Body of pancreas (tissue), 4 donors: ENCODE measurements at places on chromosomes 4 and X. TPM values are rescaled to one million over a fixed set of nuclear protein-coding genes. Genes with fewer than 3 reads are reported as not detected.
A peak's percentile ranks its signal among the peaks of the same experiment; 100 is the strongest.

DNA sequence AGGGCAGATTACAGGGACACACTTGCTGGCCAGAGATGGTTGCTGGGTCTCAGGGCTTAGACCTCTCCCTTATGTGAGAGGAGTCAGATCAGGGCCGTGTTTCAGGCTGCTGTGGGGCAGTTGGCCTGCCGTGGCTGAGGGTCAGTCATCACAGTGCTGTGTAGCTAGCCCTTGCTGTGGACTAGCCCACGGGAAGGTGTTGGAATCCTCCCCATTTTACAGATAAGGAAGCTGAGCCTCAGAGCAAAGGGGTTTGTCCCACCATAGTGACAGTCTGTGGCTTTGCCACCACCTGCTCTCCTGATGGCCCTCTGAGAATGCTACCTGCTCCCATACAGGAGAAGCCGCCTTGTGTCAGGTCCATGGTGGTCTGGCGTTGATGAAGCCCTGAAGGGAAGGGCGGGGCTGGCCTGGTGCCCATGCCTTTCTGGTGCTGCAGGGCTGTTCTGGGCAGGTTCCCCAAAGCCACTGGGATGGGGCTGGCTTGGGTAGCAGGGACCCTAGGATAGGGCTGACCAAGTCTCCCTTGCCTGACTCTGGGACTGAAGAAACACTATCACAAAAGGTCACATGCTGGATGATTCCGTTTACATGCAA lies 2.4 kb upstream of the FAM53A start:
- no peaks in the 10 kb centered on the region for H3K27me3 ChIP-seq
- DNase-seq, result no peak
- H3K4me1 ChIP-seq, result peaks cover 20% of the 10 kb centered on the region
- H3K4me3 ChIP-seq, result no peak overlapping the region

DNA sequence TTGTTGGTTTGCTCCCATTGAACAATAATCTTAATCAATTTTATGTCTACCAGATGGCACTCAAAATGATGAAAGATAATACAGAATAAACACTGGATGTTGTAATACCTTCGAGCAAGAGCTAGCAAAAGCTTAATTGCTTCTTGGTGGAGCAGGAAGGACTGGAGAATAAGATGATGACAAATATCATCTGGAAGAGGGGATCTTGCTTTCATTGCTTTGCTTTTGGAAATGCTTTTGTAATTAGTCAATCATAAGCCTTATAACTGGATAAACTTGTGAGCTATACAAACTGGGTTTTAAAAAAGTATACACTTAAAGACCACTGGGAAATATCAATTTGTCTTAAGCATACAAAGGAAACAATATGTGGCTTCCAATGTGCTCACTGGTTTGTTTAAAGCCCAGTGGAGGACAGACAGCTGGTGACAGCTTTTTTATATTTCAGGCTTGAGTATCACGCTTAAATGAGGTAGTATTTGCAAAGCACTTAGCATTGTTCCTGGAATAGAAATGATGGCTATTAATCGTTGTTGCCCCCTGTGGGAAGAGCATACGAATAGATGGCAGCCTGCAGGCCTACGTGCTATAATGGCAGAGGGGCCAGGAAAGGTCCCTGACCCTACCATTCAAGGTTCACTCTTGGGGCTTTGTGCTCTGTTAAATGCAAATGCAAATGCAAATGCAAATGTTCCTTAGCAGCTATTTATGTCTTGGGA lies 61.2 kb downstream of the TMEM150C start:
- H3K27ac ChIP-seq, result no peak overlapping the region
- H3K27me3 ChIP-seq, result no peaks in the 10 kb centered on the region
- no peak overlapping the region for H3K4me3 ChIP-seq
- no peak for DNase-seq

- peaks cover 12% of the 10 kb centered on the region for H3K4me1 ChIP-seq
- H3K36me3 ChIP-seq, result no peaks in the 10 kb centered on the region
- no peak overlapping the region for H3K4me3 ChIP-seq
Measured at GRCh38 chr4:8181119-8181518, 18.0 kb upstream of the SH3TC1 start.

GRCh38 chr4:86523333-86523732 lies 70.8 kb upstream of the PTPN13 start:
- H3K27ac ChIP-seq, result no peak overlapping the region
- no peaks in the 10 kb centered on the region for H3K4me1 ChIP-seq
- no peak for DNase-seq
- H3K4me3 ChIP-seq, result no peak overlapping the region
- no peaks in the 10 kb centered on the region for H3K27me3 ChIP-seq

- H3K4me1 ChIP-seq, result no peaks in the 10 kb centered on the region
- no peak overlapping the region for H3K27ac ChIP-seq
- no peaks in the 10 kb centered on the region for H3K36me3 ChIP-seq
- DNase-seq, result no peak
- no peak overlapping the region for H3K4me3 ChIP-seq
Measured at GRCh38 chrX:120334603-120335002, 23.3 kb upstream of the TMEM255A start.

GRCh38 chr4:65007841-65008439 lies 598.7 kb upstream of the TECRL start:
- H3K27ac ChIP-seq, result no peak overlapping the region
- no peak overlapping the region for H3K4me3 ChIP-seq
- DNase-seq, result peak; percentile 15
- no peaks in the 10 kb centered on the region for H3K36me3 ChIP-seq

DNA sequence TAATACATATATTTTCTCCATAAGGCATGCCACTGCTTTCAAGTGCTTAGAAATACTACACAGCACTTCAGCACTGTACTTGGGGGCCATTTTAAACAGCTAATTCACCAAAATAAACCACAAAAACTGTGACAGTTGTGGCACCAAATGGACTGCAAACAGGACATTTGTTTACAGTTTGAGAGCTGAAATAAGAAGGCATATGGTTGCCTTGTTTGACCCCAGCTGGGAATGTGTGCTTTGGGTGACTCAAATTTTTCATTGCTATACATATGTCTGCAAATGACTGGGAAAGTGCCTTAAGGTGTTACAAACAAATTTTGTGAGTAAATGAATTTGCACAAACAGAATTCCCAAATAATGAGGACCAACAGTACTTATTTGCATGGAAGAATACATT lies 124.2 kb downstream of the BANK1 start:
- H3K4me3 ChIP-seq, result no peak overlapping the region
- DNase-seq, result no peak
- no peaks in the 10 kb centered on the region for H3K36me3 ChIP-seq
- no peaks in the 10 kb centered on the region for H3K27me3 ChIP-seq
- H3K27ac ChIP-seq, result no peak overlapping the region

GRCh38 chr4:41857226-41857641 lies 78.0 kb upstream of the TMEM33 start:
- H3K4me1 ChIP-seq, result no peaks in the 10 kb centered on the region
- DNase-seq, result no peak
- no peaks in the 10 kb centered on the region for H3K36me3 ChIP-seq
- H3K27me3 ChIP-seq, result no peaks in the 10 kb centered on the region

- no peak overlapping the region for H3K27ac ChIP-seq
- no peaks in the 10 kb centered on the region for H3K4me1 ChIP-seq
- no peak for DNase-seq
- no peak overlapping the region for H3K4me3 ChIP-seq
- H3K36me3 ChIP-seq, result no peaks in the 10 kb centered on the region
- H3K27me3 ChIP-seq, result no peaks in the 10 kb centered on the region
Measured at GRCh38 chr4:180189666-180190065, 2053.5 kb upstream of the TENM3 start.

GRCh38 chrX:153411988-153412574 lies 809 bp downstream of the ZFP92 start:
- H3K4me3 ChIP-seq, result no peak overlapping the region
- DNase-seq, result no peak
- peaks cover 8% of the 10 kb centered on the region for H3K4me1 ChIP-seq
- H3K27ac ChIP-seq, result no peak overlapping the region

- H3K27ac ChIP-seq, result no peak overlapping the region
- H3K27me3 ChIP-seq, result no peaks in the 10 kb centered on the region
- H3K36me3 ChIP-seq, result no peaks in the 10 kb centered on the region
- H3K4me3 ChIP-seq, result no peak overlapping the region
- peaks cover 18% of the 10 kb centered on the region for H3K4me1 ChIP-seq
Measured at GRCh38 chr4:128606173-128606572, 203.3 kb upstream of the JADE1 start.

DNA sequence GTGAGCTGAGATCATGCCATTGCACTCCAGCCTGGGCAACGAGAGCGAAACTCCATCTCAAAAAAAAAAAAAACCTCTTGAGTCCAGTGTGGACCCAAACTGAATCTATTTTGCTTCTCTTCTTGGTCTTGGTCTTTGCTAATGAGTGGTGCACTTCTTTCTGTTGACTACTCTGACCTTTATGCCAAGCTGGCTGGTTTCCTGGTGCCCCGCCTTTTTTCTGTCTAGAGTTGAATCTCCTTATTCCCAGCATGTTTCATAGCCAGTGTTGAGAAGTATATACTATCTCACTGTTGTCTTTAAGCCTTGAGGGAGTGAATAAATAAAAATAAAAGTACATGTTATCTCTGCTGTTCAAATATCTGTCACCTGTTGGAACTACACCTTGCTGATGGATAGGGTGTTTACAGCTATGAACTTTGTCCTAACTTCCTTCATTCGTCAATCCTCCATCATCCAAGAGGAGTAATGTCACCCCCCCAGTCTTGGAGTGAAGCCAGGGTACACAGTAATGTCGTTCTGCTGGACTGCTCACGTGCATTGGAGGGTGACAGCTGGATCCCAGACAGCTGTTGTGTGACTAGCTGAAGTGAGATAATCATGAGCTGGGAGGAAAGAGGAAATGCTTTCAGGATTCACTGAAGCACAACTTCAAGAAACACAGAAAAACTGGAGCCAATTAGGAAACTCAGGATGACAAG lies 99.3 kb upstream of the PRKG2 start:
- peaks cover 15% of the 10 kb centered on the region for H3K4me1 ChIP-seq
- no peaks in the 10 kb centered on the region for H3K36me3 ChIP-seq
- peak; percentile 87 for DNase-seq
- no peaks in the 10 kb centered on the region for H3K27me3 ChIP-seq
- peak overlapping the region; percentile 58 for H3K27ac ChIP-seq

DNA sequence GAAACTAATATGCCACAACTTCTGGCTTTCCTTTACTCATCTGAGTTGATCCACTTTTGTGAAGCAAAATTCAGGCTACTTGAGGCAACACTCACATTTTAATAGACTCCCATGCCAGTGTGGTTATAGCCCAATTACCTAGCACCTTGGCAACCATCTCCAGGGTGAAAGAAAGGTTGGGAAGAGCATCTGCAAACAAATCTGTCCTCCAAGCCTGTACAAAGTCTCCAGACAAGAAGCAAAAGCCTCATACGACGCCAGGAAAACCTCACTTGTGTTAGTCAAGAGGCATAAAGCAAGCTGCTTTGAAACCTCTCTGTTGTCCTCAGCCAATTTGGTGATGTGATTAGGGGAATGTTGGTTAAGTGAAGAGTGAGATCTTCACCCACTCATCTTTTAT lies 246.6 kb downstream of the THOC2 start:
- no peaks in the 10 kb centered on the region for H3K4me1 ChIP-seq
- H3K27ac ChIP-seq, result no peak overlapping the region
- H3K27me3 ChIP-seq, result no peaks in the 10 kb centered on the region
- DNase-seq, result no peak
- H3K36me3 ChIP-seq, result no peaks in the 10 kb centered on the region
- no peak overlapping the region for H3K4me3 ChIP-seq

DNA sequence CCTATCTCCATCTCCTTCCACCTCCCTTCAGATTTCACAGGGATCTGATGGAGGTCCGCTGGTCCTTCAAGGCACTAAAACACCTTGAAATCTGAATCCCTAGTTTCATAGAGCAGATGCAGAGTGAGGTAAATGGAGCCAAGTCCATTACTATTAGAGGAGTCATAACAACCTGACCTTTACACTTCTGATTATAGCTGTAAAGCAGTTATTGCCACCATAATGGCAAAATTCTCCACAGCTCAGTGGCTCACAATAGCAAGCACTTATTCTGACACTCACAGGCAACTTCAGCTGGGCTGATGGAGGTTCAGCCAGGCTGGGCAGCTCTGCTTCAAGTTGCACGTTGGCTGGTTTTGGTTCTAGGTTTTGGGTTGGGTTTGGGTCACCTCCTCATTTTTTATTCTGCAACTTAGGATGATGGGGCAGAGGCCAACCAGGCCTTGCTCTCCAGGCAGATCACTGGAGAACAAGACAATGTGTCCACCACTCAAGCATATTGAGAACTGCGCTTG lies 51.4 kb upstream of the LRAT start:
- H3K27me3 ChIP-seq, result no peaks in the 10 kb centered on the region
- DNase-seq, result no peak
- H3K4me1 ChIP-seq, result peaks cover 5% of the 10 kb centered on the region

- H3K36me3 ChIP-seq, result no peaks in the 10 kb centered on the region
- H3K4me3 ChIP-seq, result no peak overlapping the region
- H3K4me1 ChIP-seq, result no peaks in the 10 kb centered on the region
- DNase-seq, result no peak
- no peaks in the 10 kb centered on the region for H3K27me3 ChIP-seq
Measured at GRCh38 chr4:11622961-11623725, 194.4 kb upstream of the HS3ST1 start.

GRCh38 chrX:20863649-20864048 lies 510.6 kb upstream of the CNKSR2 start:
- no peaks in the 10 kb centered on the region for H3K36me3 ChIP-seq
- H3K27me3 ChIP-seq, result no peaks in the 10 kb centered on the region
- no peaks in the 10 kb centered on the region for H3K4me1 ChIP-seq
- no peak overlapping the region for H3K27ac ChIP-seq
- no peak for DNase-seq
- H3K4me3 ChIP-seq, result no peak overlapping the region

DNA sequence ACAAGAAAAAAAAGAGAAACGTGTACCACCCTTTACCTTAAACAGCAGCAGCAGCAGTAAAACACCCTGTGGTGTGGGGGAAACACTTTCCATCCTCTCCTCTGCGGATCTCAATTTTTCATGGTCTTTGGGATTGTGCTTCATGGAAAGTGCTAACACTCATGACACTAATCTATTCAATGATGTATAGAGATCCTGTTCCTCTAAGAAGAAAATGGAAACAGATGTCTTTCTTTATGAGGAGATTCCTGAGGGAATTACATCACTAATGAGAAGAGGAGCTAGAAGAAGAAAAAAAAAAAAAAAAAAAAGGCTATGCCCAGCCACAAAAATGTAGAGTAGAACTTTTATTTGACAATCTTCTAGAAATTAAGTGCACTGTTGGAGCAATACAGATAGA lies 62.9 kb upstream of the NDST3 start:
- no peaks in the 10 kb centered on the region for H3K4me1 ChIP-seq
- H3K27me3 ChIP-seq, result no peaks in the 10 kb centered on the region
- H3K27ac ChIP-seq, result no peak overlapping the region
- H3K36me3 ChIP-seq, result no peaks in the 10 kb centered on the region
- H3K4me3 ChIP-seq, result no peak overlapping the region

Gene SNX12
- total RNA-seq, result 20.0 TPM

Gene SORBS2
- total RNA-seq, result 210 TPM

Gene PNMA6A
- 2.1 TPM for total RNA-seq

Gene TLL1
- 3.4 TPM for total RNA-seq

Gene GAGE12H
- total RNA-seq, result not detected

Gene FRMD7
- total RNA-seq, result not detected

Gene CDS1
- 5.9 TPM for total RNA-seq

Gene MAGEA9B
- not detected for total RNA-seq

Gene SHISA3
- total RNA-seq, result 1.0 TPM

Gene TMEM31
- not detected for total RNA-seq
